ENCODE measurements at places on chromosomes 6 and 20. TPM values are rescaled to one million over a fixed set of nuclear protein-coding genes. Genes with fewer than 3 reads are reported as not detected.

The APOBEC2 gene
- total RNA-seq, result 0.16 TPM

The OSTM1 gene
- 165 TPM for total RNA-seq

The CST4 gene
- not detected for total RNA-seq

The VSX1 gene
- total RNA-seq, result not detected

The COL21A1 gene
- total RNA-seq, result 29.5 TPM

The TNXB gene
- total RNA-seq, result 315 TPM

The PPP1R18 gene
- total RNA-seq, result 82.2 TPM

The OR12D3 gene
- not detected for total RNA-seq

The SLC13A3 gene
- 4.2 TPM for total RNA-seq

The NHLRC1 gene
- total RNA-seq, result 3.0 TPM

The HSPA1A gene
- total RNA-seq, result 52.8 TPM
